ENCODE measurements at places on chromosomes 7 and 10. TPM values are rescaled to one million over a fixed set of nuclear protein-coding genes. Genes with fewer than 3 reads are reported as not detected.

Gene SPDYE2
- total RNA-seq = not detected

Gene MEIG1
- not detected for total RNA-seq

Gene PNLIPRP2
- total RNA-seq = not detected

Gene PDE1C
- total RNA-seq = 217 TPM

- H3K27ac ChIP-seq = no peak overlapping the region
- DNase-seq = no peak
- H3K4me3 ChIP-seq = no peak overlapping the region
- H3K27me3 ChIP-seq = no peaks in the 10 kb centered on the region
- no peaks in the 10 kb centered on the region for H3K4me1 ChIP-seq
- H3K36me3 ChIP-seq = no peaks in the 10 kb centered on the region
Measured at GRCh38 chr7:136139417-136139816, 162.3 kb upstream of the MTPN start.

DNA sequence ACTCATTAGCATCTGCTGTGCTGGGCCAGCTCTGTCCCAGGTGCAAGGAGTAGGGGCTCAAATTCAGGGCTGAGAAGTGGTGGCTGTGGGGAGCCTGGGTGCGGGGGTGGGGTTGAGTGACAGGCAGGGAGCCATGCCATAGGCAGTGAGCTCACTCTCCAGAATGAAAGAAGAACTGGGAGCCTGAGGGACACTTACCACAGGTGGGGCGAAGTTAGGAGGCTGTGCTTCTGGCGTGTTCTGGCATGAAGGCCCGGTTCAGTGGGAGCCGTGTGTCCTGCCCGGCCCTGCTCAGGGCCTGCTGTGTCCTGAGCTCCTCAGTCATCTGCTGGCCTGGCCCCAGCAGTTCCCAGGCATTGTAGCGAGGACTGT lies 62.5 kb downstream of the MKI67 start:
- no peak for DNase-seq
- peak overlapping the region; percentile 70 for H3K27ac ChIP-seq
- no peak overlapping the region for H3K4me3 ChIP-seq
- peaks cover 12% of the 10 kb centered on the region for H3K4me1 ChIP-seq

DNA sequence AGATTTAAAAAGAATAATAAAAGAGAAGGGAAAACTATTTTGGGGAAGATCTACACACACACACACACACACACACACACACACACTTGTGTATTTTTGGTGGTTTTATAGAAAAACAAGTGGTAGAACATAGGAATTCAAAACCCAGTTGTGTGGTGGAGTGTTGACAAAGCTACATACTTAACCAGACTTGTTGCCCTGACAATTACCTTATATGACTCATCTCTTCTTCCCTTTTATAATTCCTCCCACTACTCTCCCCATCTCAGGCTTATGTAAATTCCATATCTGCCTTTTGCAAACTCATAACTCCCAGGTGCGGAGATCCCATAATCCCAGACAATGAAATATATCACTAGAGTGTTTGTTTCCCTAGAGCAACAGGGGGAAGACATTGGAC lies 873.7 kb downstream of the NXPH1 start:
- no peaks in the 10 kb centered on the region for H3K4me1 ChIP-seq
- no peaks in the 10 kb centered on the region for H3K27me3 ChIP-seq
- H3K36me3 ChIP-seq = no peaks in the 10 kb centered on the region
- no peak overlapping the region for H3K4me3 ChIP-seq
- no peak for DNase-seq

- H3K4me3 ChIP-seq = peak overlapping the region; percentile 76
- DNase-seq = no peak
- H3K27me3 ChIP-seq = no peaks in the 10 kb centered on the region
- H3K27ac ChIP-seq = peak overlapping the region; percentile 88
Measured at GRCh38 chr7:102396710-102397019, 502 bp downstream of the PRKRIP1 start.

DNA sequence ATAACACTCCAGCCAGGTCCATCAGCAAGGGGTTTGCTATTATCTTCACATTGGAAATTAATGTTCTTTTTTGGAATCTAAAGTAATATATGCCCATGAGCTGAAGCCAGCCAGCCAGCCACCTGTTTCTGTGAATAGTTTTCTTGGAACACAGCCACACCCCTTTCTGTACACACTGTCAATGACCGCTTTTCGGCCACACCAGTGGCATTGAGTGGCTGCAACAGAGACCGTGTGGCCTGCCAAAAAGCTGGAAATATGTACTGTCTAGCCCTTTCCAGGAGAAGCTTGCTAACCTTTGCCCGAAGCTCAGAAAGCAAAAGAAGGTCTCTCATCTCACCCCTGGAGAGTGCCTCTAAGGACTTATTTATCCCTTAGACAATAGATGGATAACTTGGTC lies 98.5 kb upstream of the NPS start:
- H3K4me1 ChIP-seq = no peaks in the 10 kb centered on the region
- H3K27ac ChIP-seq = no peak overlapping the region
- no peak overlapping the region for H3K4me3 ChIP-seq
- H3K36me3 ChIP-seq = peaks cover 34% of the 10 kb centered on the region
- no peaks in the 10 kb centered on the region for H3K27me3 ChIP-seq
- no peak for DNase-seq

- H3K4me1 ChIP-seq = no peaks in the 10 kb centered on the region
- H3K36me3 ChIP-seq = no peaks in the 10 kb centered on the region
- H3K4me3 ChIP-seq = no peak overlapping the region
- no peak for DNase-seq
- no peak overlapping the region for H3K27ac ChIP-seq
Measured at GRCh38 chr10:96366508-96366907, 7.7 kb upstream of the OPALIN start.

- H3K4me3 ChIP-seq = peak overlapping the region; percentile 52
- peak; percentile 74 for DNase-seq
- H3K4me1 ChIP-seq = no peaks in the 10 kb centered on the region
Measured at GRCh38 chr10:42367532-42368230, 270.7 kb downstream of the ZNF33B start.

- no peak for DNase-seq
- H3K36me3 ChIP-seq = no peaks in the 10 kb centered on the region
- H3K27ac ChIP-seq = no peak overlapping the region
- no peaks in the 10 kb centered on the region for H3K27me3 ChIP-seq
Measured at GRCh38 chr7:12985228-12985627, 297.8 kb downstream of the ARL4A start.

- H3K27ac ChIP-seq = no peak overlapping the region
- H3K27me3 ChIP-seq = peaks cover 5% of the 10 kb centered on the region
- no peaks in the 10 kb centered on the region for H3K36me3 ChIP-seq
- H3K4me1 ChIP-seq = no peaks in the 10 kb centered on the region
- DNase-seq = no peak
- no peak overlapping the region for H3K4me3 ChIP-seq
Measured at GRCh38 chr10:107548301-107548700, 383.8 kb upstream of the SORCS1 start.

DNA sequence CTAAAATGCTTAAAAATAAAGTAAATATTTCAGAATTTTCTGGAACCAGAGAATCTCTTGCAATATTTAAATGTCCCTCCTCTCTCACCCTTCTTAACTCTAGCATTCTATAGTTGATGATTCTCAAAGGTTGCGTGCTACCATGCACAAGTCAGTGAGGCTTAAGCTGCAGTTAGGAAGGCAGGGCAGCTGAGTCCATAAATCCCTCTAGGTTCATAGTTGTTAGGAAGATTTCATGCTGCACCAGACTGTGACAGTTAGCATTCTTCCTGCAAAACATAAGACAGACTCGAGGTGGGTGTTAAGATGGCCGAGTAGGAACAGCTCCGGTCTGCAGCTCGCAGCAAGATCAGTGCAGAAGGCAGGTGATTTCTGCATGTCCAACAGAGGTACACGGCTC lies 70.6 kb downstream of the MET start:
- no peak overlapping the region for H3K4me3 ChIP-seq
- no peaks in the 10 kb centered on the region for H3K36me3 ChIP-seq
- H3K27ac ChIP-seq = no peak overlapping the region
- no peak for DNase-seq
- H3K4me1 ChIP-seq = no peaks in the 10 kb centered on the region

DNA sequence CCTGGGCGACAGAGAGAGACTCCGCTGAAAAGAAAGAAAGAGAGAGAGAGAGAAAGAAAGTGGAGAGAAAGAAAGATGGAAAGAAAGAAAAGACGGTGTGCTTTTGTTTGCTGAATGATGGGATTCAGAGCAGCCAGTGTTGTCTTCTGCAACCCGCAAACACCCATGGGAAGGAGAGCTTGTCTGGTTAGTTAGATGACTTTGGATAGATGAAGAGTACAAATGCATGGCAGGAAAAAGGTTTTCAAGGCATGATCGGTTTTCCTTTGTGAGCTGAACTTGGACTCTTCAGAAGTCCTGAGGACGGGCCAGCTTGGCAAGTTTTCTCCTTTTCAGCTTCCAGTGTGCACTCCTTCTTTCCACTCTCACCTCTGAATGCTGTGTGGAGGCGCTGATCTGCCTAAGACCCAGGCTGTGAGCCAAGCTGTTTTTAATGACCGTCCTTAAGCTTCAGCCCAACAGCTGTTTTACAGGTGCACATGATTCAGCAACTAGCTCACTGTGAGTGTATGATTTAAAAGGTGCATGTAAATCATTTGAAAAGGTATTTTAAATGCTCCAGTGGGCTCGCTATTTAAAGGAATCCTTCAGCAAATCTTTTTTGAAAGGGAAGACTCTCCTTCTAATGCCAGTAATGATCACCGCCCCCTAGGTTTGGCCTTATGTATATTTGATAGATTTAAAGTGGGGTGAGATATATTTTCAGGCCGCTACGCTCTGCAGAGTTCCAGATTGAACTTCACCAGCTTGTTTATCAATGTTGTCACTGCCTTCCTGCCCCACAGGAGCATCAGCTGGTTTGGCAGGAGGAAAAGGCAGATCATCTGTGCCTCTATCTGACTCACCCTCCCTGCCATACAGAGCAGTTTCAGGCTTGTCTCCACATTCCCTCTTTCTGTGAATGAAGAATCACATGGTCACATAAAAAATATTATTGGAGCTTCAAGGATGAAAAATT lies 115.0 kb downstream of the PLXDC2 start:
- peak overlapping the region; percentile 57 for H3K27ac ChIP-seq
- no peak overlapping the region for H3K4me3 ChIP-seq
- no peaks in the 10 kb centered on the region for H3K36me3 ChIP-seq
- H3K27me3 ChIP-seq = no peaks in the 10 kb centered on the region

DNA sequence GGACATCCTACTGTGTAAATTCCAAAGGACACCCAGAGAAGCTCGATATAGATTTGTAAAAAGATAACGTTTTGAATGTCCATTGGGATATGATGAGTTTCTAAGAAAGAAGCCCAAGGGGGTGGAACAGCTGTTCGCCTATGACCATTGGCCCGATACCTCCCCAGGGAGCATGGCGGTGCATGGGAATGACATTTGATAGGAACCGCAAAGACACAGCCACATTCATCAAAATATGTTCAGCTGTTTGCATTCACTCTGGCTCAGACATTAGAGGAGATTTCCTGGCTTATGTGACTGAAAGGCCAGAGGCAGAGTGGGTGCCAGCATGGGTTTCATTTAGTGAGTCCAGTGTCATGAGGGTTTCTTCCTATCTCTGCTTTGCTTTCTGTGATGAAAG lies 56.0 kb upstream of the BAIAP2L1 start:
- H3K27ac ChIP-seq = no peak overlapping the region
- no peaks in the 10 kb centered on the region for H3K36me3 ChIP-seq
- no peak overlapping the region for H3K4me3 ChIP-seq
- DNase-seq = no peak
- peaks cover 4% of the 10 kb centered on the region for H3K27me3 ChIP-seq

DNA sequence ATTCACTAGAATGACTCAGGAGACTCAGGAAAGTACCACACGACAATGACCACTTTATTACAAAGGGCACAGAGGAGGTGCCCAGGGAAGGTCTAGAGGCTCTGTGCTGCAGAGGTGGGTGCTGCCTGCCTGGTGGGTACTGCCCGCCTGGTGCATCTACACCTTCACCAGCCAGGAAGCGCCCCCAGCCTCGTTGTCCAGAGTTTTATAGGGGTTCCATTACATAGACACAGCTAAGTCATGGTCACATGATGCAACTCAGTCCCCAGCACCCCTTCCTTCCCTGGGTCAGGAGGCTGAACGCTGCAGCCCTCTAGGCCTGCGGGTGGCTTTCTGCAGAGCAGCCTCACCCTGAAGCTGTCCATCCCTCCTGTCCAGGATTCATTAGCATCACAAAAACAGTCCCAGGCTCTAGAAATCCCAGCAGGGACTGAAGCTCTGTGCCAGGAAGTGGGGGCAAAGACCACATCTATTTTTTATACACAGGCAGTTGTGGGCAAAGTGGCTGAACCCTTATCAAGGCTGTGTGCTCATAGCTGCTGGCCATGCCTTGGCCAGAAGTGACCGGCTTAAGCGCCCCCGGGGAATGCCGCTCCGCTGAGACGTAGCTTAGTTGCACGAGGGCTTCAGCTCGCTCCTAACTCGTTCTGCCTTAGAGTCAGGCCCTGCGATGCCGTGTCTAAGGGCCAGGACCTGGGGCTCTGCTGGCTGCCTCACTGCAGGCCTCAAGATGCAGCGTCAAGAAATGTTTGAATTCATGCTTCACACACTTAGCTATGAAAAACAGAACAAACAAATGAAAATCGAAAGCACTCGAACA lies 219.0 kb downstream of the GLRX3 start:
- no peaks in the 10 kb centered on the region for H3K4me1 ChIP-seq
- DNase-seq = no peak
- H3K27ac ChIP-seq = no peak overlapping the region

DNA sequence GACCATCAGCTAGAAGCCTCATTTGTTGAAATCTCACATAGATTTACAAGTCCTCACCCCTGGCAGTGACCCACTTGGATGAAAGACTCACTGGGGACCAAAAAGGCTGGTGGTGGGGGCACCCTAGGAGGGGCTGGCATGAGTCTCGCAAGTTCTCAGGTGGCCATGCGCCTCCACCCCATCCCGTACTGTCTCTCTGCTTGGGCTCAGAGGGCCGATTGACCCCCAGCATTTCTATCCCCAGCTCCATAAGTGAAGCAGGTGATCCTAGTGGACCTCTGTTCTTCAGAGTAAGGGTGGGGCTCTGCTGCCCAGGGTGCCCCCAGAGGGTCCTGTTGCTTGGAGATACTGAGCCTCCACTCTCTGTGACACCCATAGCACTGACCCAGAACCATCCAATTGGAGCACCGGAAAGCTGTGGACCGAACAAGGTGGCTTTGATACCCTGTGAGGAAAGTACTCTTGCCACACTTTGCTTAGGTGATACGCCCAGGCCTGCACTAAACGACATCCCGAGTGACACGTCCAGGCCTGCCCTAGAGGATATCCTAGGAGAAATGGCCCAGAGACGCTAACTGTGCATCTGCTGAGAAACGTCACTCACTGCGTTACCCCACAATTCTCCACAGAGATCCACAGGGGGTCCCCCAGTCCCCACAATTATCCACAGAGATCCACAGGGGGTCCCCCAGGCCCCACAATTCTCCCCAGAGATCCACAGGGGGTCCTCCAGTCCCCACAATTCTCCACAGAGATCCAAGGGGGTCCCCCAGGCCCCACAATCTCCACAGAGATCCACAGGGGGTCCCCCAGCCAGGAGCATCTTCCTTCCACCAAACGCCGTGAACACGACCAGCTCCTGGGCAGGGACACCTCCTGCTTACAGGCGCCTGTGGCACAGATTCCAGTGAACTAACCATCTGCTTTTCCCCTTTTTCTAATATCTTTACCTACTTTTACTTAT lies 262.9 kb downstream of the PTPRN2 start:
- no peak overlapping the region for H3K4me3 ChIP-seq
- DNase-seq = no peak
- no peak overlapping the region for H3K27ac ChIP-seq
- no peaks in the 10 kb centered on the region for H3K36me3 ChIP-seq

GRCh38 chr10:78851647-78852046 lies 217.1 kb upstream of the ZMIZ1 start:
- no peak overlapping the region for H3K4me3 ChIP-seq
- no peak for DNase-seq
- no peaks in the 10 kb centered on the region for H3K36me3 ChIP-seq
- peaks cover 5% of the 10 kb centered on the region for H3K4me1 ChIP-seq

All from heart right ventricle (tissue), 16 donors.